ENCODE measurements at places on chromosomes 12 and 14.

- peak; percentile 59 for DNase-seq
Observed at GRCh38 chr12:100845095-100845494, 50.5 kb downstream of the ANO4 start.

GRCh38 chr12:44812062-44812461, 64.1 kb downstream of the NELL2 start:
- DNase-seq, result no peak

DNA sequence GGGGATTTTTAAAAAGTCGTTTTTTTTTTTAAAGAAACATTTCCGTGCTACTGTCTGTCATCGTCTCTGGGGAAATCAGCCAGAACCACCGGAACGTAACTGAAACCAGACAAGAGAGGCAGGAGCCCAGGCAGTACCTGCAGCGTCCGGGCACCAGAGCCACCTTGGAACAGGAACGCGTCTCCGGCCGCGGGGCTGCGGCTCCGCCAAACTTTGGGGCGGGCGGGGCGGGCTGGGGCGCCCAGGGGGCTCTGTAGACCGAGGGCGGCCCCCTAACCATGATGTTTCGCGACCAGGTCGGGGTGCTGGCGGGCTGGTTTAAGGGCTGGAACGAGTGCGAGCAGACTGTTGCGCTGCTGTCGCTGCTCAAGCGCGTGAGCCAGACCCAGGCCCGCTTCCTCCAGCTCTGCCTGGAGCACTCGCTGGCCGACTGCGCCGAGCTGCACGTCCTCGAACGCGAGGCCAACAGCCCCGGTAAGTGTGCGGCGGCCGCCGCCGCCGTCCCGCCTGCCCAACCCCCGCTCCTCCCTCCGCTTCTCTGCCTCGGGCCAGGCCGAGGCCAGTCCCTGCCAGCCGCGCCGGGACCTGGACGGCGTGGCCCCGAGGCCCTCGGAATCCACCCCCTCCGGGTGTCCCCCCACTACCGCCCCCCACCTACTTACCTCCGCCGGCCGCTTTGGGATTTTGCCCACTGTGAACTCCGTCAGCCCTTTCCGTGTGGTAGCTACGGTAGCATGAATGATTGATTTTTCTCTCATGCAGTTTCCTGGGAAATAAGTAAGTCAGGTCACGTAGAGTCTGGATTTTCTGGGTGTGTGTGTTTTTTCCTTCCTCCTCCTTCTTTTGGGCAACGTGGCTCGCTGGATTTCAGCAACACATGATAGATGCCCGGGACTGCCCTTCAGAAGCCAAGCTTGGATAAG, 972 bp downstream of the SAMD4A start:
- peak; percentile 30 for DNase-seq

DNA sequence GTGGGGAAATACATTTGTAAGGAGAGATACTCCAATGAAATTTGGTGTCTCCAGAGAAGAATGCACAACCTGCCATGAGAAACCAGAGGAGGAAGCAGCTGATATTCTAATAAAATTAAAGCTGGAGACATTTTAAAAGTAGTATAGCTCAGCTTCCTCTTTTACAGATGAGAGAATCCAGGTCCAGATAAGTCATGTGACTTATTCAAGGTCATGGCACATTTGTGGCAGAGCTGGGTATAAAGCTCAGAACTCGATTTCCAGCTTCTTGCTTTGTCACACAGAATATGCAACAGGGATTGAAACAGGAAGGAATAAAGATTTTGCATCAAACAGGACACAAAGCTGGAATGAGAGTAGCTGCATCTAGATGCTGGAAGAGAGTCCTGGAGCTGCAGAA, 174.8 kb downstream of the EMP1 start:
- no peak for DNase-seq

- DNase-seq, result no peak
Observed at GRCh38 chr12:29277231-29277630, 103.7 kb downstream of the ERGIC2 start.

DNA sequence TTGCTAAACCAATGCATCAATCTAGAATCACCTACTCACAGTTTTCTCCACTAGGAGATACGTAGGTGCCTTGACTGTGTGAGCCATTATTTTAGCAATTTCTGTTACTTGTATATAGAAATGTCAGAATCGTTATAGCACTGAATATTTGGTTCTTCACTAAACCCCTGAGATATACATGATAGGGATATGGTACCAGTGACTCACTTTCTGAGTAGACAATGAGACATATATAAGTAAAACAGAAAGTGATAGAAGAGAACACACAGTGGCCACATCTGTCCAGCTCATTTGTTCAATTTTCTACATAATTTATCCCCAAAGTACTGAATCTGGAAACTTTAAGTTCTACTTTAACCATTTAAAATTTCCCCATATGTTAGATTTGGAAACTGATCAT, 1505.5 kb upstream of the TMEM132C start:
- no peak for DNase-seq

GRCh38 chr14:51638071-51638944, 13.4 kb upstream of the FRMD6 start:
- no peak for DNase-seq

GRCh38 chr12:108147279-108147678, 18.2 kb downstream of the WSCD2 start:
- no peak for DNase-seq

DNA sequence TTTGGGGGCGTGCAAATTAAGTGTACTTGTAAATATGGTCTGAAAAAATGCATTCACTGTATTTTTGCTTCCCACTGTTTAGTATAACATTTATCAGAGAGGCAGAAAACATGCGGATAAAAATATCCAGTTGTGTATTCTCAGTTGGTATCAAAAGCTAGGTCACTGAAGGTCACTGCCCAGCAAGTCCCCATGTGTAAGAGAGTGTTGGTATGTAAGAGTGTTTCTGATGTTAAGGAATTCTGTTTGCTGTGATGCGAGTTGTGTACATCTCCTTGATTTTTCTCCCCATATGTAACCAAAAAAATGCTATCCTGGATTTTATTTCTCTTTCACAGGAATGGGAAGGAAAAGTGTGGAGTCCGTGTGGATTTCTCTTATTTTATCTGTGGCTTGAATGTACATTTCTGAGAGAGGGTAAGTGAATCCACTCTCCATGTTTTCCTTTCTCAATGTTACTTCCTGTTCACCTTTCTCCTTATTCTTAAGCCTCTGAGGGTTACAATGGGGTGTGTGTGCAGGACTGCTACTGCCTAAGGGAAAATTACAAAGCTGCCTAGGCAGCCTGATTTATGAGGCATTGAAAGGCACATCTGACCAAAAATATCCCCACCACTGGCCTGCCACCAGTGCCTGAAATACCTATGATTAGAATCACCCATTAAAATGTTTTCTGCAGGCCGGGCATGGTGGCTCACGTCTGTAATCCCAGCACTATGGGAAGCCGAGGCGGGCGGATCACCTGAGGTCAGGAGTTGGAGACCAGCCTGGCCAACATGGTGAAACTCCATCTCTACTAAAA, 97.9 kb upstream of the USP44 start:
- peak; percentile 94 for DNase-seq

GRCh38 chr14:34548472-34548981, 9.0 kb upstream of the EAPP start:
- no peak for DNase-seq

GRCh38 chr14:101109981-101110728, 206.6 kb upstream of the RTL1 start:
- DNase-seq, result no peak

DNA sequence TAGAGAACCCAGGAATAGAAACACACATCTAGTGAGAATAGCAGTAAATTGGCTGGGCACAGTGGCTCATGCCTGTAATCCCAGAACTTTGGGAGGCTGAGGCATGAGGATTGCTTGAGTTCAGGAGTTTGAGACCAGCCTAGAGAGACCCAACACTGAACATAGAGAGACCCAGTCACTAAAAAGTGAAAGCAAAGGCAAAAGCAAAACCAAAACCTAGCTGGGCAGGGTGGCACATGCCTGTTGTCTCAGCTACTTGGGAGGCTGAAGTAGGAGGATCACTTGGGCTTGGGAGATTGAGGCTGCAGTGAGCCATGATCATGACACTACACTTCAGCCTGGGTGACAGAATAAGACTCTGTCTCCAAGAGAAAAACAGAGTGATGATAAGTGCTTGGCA, 37.5 kb upstream of the MIS18BP1 start:
- no peak for DNase-seq

DNA sequence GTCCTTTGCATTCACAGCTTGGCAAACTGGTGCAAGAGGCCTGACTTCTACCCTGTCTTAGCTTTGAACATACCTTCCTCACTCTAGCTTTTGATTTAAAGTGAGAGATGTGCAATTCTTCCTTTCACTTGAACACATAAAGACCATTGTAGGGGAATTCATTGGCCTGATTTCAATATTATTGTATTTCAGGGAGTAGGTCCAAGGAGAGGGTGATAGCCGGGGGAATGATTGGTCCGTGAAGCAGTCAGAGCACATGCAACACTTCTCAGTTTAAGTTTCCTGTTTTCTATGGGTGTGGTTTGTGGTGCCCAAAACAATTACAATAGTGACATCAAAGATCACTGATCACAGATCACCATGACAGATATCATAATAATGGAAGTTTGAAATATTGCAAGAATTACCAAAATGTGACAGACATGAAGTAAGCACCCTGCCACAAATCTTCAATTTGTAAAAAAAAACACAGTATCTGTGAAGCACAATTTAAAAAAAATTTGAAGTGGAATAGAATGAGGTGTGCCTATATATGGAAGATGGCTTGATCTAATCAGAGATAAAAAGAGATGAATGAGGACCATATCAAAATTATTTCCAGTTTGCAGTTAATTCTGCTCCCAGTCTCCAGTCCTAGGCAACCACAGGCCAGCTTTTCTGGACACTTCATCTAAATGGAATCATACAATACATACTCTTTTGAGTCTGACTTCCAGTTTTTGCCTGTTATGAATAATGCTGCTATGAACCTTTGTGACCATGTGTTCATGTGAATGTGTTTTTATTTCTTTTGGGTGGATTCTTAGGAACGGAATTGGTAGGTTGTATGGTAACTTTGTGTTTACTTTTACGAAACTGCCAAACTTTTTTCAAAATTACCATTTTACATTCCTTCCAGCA, 23.2 kb downstream of the BORCS5 start:
- no peak for DNase-seq
